ENCODE measurements at places on chromosomes 4 and X.

DNA sequence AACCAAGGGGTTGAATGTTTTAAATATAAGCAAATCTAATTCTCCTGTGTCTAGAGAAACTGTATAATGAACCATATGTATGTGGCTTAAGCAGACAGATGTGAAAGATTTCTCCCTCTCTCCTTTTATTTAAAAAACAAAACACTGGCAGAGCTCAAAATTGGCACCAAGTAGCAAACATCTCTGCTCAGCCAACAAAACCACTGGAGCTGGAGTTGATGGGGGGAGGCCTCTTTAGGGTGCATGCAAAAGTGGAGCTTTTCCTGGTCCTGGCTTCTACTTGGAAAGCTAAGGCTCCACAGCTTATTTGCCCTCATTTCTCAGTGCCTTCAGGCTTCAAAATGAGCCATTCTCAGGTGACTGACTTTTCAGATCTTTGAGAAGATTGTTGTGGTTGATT lies 95.6 kb downstream of the REPS2 start:
- DNase-seq = no peak

DNA sequence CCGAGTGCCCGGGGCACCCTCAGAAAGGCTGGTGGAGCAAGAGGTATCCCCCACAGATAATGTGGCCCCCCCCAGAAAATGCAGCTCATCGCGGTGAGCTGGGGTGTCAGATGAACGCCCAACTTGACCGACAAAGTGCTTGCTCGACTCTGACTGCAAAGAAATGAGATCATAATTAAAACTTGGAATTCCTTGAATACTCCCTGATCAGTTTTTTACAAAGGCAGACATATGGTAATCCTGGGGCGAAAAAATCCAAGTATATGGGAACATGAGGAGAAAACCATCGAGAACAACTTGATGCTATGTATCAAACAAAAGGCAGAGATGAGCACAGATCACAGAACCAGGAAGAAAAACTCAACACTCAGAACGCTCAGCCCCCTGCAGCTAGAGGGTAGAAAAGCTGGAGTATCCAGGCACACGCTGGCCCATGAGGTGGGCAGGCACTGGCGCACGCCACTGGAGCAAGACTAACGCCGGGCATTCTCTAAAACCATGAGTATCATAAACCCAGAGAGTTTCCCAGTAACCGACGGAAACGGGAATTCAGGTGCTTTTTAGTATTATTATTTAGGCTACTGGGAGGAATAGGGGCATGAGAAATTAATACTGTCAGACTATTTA lies 127.3 kb downstream of the AFAP1 start:
- DNase-seq = no peak

DNA sequence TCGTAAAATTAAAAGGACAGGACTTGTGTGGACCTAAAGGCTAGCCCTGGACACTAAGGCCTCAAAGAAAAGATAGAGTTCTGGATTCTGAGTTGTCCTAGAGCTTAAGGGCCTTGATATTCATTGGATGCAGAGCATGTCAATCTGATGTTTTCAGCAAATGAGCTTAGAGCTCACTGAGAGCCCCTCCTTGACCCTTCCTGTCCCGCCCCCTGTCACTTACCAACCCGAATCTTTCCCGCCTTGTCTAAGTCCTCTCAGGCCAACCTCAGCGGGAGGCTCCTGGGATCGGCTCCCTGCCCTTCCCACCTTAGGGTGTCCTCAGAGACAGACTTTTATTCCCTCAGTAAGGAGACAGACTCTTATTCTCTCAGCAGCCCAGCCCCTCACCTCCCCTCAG lies at the start of gene CT47C1:
TSS of gene CT47C1 (plus strand) at position 250 of the 400 bp plus-strand sequence. CDS start 233 bp downstream, outside the sequence.
- DNase-seq = no peak

GRCh38 chr4:73764513-73764912 lies 24.1 kb downstream of the CXCL8 start:
- no peak for DNase-seq

DNA sequence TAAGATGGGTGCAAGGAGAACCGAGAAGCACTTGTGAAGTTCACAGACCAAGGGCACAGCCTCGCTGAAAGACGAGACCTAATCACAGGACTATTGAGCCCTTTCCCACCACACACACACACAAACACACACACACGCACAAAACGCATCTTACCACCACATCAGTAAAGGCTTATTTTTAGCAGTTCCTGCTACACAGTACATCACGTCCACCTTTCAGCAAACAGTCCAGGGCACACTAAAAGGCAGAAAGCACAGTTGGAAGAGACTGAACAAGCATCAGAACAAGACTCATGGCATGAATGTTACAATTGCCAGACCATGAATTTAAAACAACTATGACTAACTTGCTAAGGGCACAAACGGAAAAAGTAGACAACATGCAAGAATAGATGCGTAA lies 83.6 kb upstream of the MAPK10 start:
- no peak for DNase-seq

DNA sequence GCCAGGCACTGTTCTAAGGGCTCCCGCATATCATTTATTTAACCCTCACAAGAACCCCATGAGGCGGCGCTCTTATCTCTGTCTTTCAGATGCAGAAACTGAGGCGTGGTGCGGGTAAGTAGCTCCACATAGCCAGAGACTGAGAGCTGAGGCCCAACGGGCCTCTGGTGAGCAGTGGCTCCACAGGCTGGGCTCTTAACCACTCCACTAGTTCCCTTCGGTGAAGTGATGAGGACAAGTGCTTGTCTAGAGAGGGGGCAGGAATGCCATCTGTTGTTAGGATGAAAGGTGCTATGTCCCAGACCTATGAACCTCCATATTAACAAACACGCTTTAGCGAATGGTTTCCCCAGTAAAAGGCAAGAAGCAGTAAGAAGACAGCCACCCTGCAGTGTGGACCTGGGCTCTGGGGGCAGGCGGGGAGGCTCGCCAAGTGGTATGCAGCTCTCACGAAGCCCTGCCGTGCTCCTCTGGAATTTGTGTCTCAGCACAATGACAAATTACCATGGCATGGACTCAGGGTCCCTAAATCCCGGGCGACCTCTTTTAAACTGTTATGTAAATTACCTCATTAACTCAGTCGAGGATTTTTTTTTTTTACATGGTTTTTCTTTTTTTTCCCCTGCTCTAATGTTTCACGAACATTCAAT lies 20.9 kb upstream of the S100G start:
- DNase-seq = no peak

GRCh38 chr4:83107631-83108030 lies 6.9 kb downstream of the PLAC8 start:
- peak; percentile 52 for DNase-seq

DNA sequence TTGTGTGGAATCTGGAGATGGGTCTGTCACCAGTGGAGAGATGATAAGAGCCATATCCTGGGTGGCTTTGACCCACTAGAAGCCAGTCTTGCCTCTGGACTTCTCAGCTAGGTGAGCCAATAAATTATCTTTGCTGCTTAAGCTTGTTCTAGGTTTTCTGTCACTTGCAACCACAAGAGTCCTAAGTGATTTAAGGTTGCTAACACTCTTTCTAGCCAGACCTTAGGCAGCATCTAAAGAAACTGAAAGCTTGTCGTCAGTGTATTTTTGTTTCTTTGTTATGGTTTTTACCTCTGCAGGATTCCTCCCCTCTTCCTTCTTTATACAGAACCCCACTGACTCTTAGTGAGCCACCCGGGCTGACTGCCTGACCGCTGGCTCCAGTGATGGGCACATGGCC lies 37.1 kb upstream of the STIM2 start:
- no peak for DNase-seq

DNA sequence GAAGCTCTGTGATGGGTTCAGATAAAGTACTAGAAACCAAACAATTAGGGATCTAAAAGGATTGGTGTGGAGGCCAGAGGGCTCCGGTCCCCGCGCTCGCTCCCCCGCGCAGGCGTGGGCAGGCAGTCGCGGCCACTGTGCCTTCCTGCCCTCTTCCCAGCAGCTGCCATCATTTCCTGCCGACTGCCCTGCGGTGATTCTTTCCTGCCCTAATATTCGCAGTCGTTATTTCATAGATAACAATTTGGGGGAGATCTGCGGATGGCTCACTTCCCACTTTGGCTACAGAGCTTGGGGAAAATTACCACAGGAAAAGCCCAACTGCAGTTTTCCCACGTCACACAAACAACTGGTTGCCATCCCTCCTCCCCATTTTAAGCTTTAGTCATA lies 2.2 kb downstream of the GRIA2 start:
- DNase-seq = no peak

GRCh38 chr4:69780141-69780540 lies 19.7 kb upstream of the SULT1B1 start:
- no peak for DNase-seq

DNA sequence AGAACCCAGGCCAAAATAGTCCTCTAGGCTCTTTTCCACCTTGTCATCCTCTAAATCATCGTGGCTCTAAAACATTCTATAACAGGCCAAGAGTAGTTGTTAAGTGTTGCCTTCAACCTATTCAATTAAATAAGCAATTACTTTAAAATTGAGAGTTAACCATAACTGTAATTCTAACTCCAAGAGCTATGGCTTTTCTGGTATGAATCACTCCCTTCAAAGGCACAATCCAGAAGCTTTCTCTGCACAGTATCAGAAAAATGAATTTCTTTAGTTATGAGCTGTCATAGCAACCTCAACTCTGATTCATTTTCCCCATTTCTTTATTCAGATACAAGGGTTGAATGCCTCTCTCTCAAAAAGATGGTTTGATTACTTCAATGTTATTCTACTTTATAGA lies 21.7 kb downstream of the INPP4B start:
- DNase-seq = no peak

DNA sequence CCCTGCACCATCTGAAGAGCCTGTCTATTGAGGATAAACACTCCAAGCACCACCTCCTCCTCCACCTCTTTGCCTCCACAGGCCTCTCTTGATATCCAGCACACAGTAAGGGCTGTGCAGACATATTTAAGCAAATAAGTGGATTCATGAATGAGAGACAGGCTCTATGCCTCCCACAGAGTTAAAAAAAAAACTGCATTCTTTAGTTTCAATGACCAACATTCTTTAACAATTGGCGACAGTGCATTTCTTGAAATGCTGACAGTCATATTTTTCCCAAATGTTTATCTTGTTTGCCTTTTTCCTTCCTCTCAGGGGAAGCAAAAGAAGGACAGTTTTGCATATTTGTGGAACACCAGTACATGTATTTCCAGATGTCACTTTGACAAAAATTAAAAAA lies 38.6 kb downstream of the MXRA5 start:
- no peak for DNase-seq

GRCh38 chrX:103329991-103330390 lies at the start of gene TCEAL7:
TSS of gene TCEAL7 (plus strand) at chrX:103330239. CDS start at chrX:103331404, 1,165 bp downstream.
- no peak for DNase-seq

GRCh38 chr4:80956421-80956820 lies 74.1 kb upstream of the BMP3 start:
- DNase-seq = no peak

DNA sequence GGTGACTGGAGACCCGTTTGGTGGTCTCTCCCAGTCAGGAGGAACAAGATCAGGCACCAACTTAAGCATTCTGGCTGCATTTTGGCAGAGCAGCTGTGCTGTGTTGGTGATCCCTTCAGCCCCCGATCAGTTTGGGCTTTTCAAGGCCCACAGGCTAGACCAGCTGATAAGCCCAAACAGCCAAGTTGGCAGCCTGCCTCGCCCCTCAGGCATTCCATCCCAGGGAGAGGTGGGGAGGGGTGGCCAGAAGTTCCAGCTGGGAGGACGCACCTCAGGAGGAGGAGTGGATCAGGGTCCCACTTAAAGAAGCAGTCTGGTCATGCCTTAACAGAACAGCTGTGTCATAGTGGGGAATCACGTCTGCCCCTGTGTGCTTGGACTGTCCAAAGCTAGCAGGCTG lies 105.8 kb downstream of the CHIC1 start:
- no peak for DNase-seq

- DNase-seq = no peak
Measured at GRCh38 chr4:127229855-127230608, 402.7 kb upstream of the INTU start.
